ENCODE measurements at places on chromosomes 5 and 9.

- DNase-seq = no peak
Measured at GRCh38 chr9:131448818-131449217, 53.9 kb upstream of the POMT1 start.

- DNase-seq = no peak
Measured at GRCh38 chr9:113895526-113895925, 19.4 kb downstream of the ZNF618 start.

- no peak for DNase-seq
Measured at GRCh38 chr9:90795871-90796317, 5.7 kb upstream of the SYK start.

- no peak for DNase-seq
Measured at GRCh38 chr9:73009649-73010288, 56.9 kb upstream of the ALDH1A1 start.

GRCh38 chr5:44708602-44709001 is 100.1 kb upstream of the MRPS30 start:
- no peak for DNase-seq

GRCh38 chr5:143922718-143923117 is 110.8 kb downstream of the HMHB1 start:
- no peak for DNase-seq

DNA sequence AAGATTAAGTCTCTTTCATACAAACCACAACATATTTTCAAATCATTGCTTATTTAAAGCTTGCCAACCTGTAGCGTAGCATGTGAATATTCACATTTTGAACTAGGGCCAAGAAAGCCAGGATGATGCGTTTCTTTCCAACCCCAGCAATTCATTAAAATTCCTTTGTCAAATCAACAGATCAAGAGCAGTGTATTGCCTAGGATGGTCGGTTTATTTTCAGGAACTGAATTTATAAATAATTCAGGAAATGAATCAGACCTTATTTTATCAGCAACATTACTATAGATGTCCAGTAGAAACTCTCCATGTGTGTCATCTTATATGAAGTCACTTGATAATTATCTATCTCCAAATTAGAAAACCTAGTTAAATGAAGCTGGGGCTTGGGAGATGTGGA is 13.2 kb upstream of the AUH start:
- DNase-seq = no peak

GRCh38 chr5:142097681-142098080 is 10.9 kb upstream of the NDFIP1 start:
- no peak for DNase-seq

GRCh38 chr5:7190712-7191250 is 205.2 kb upstream of the ADCY2 start:
- no peak for DNase-seq

GRCh38 chr5:9544056-9544455 is 1.8 kb downstream of the SEMA5A start:
- DNase-seq = no peak

DNA sequence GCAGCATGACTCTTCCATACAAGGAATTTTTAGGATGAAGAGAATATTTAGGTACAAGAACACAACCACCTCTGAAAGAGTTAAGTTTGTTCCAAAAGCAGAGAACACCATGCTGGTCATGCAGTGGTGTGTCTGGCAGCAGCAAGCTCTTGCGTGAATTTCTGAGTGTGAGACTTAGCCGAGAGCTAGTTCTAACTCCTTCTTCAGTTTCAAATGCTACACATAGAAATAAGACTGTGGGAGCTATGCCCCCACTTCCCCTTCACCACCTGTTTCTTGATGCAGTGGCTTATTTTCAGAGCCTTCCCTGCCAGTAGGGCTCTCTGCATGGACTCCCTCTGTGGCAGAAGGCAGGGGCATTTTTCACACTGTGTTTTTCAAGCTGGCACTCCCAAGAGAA is 122.9 kb upstream of the ZNF366 start:
- DNase-seq = no peak

GRCh38 chr9:135247227-135247930 is 159.9 kb downstream of the OLFM1 start:
- DNase-seq = no peak

DNA sequence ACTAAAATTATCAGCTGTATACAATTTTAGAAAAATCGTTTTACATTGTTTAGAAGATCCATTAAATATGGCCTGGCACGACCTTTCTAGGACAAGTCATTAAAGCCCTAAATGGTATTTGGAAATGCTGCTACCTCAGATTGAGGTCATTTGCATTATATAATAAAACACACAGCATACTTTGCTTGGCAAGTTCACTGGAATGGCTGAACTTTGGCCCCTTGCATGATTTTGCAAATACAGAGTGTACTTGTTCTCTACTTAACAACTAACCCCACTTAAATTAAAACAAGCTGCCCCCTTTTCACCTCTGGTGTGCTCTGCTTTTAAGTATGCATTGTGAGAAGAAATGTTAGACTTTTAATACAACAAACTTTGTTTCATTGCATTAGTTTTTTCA is 860.1 kb downstream of the PTPRD start:
- no peak for DNase-seq

- DNase-seq = no peak
Measured at GRCh38 chr5:113552137-113552536, 38.6 kb downstream of the YTHDC2 start.
